ENCODE measurements at places on chromosomes 1 and 21.
A peak's percentile ranks its signal among the peaks of the same experiment; 100 is the strongest.

GRCh38 chr21:34276711-34277425 lies 86.9 kb upstream of the KCNE2 start:
- peak; percentile 77 for DNase-seq

DNA sequence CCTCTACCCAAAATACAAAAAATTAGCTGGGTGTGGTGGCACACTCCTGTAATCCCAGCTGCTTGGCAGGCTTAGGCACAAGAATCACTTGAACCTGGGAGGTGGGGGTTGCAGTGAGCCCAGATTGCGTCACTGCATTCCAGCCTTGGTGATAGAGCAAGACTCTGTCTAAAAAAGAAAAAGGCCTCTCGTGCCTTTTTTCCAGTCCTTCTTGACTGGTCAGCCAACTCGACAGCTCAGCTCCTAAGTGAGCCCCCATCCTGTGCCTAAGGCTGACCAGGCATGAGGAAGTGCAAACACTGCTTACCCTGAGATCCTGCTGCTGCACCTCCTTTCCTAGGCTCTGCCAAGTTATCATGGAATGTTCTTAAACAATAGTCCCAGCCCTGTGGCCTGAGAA lies 10.1 kb upstream of the PROK1 start:
- DNase-seq: no peak

- DNase-seq: peak; percentile 47
Measured at GRCh38 chr1:62391369-62391971, 45.4 kb upstream of the USP1 start.

GRCh38 chr1:232428786-232429530 lies 201.0 kb downstream of the SIPA1L2 start:
- no peak for DNase-seq

- DNase-seq: no peak
Measured at GRCh38 chr1:10664251-10664650, 132.2 kb downstream of the CASZ1 start.

GRCh38 chr1:41662061-41662764 lies 177.7 kb upstream of the EDN2 start:
- DNase-seq: peak; percentile 85

DNA sequence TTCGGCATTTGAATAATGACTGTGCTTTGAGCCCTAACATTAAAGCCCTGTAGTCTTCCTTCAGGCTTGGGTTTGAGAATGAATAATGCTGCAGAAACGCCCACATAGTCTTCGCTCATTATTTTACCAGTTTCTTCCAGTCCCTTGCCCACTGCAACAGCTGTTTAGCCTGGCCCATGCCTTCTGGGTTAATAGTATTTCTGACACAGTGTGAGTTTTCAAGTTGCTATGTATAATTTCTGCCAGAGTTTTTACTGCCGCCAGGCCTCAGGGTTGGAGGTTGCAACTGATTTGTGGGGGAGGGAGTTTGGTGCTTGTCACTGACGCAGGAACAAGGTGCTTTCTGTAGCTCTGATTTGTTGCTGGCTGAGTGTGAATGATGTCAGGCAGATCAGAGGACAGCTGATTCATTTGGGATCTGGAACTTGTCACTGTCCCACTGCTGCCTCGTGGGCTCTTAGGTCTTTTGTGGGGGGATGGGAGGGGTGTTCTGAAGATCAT lies 109.8 kb downstream of the MAST2 start:
- DNase-seq: no peak

GRCh38 chr21:39198800-39199199 lies 15.5 kb upstream of the PSMG1 start:
- DNase-seq: no peak

DNA sequence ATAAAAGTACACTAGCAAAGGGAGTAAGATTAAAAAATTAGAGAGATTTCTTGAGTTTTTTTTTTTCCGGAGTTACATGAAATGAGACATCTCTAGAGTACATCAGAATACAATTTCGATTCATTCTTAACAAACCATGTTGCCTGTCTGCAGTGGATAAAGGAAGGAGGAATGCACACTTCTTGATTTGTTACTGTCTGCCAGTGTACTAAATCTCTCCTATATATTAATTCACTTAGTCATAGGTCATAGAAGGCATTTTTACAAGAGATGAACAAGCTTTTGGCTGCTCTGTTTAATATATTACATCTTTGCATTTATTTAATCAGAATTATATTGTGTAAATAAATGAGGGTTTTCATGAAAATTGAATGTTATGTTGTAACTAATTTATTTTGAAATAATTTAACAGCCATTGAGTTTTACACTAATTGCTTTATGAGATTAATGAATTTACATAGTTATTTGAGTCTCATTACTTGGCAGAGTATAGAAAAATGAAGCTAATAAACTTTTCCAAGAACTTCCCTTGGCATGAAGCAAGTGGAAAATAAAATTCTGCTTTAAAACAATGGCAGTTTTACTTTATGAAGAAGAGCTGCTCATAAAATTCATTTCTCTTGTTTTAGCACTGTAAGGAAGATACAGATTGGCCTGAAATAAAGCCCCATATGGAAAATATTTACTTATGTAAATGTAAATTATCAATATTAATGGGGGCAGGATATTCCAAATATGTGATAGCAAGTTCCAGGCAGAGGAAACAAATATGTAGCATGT lies 1284.7 kb downstream of the BRINP3 start:
- no peak for DNase-seq

- no peak for DNase-seq
Measured at GRCh38 chr1:109891930-109892329, 18.7 kb upstream of the CSF1 start.

- no peak for DNase-seq
Measured at GRCh38 chr1:66266756-66267155, 267.2 kb upstream of the SGIP1 start.

DNA sequence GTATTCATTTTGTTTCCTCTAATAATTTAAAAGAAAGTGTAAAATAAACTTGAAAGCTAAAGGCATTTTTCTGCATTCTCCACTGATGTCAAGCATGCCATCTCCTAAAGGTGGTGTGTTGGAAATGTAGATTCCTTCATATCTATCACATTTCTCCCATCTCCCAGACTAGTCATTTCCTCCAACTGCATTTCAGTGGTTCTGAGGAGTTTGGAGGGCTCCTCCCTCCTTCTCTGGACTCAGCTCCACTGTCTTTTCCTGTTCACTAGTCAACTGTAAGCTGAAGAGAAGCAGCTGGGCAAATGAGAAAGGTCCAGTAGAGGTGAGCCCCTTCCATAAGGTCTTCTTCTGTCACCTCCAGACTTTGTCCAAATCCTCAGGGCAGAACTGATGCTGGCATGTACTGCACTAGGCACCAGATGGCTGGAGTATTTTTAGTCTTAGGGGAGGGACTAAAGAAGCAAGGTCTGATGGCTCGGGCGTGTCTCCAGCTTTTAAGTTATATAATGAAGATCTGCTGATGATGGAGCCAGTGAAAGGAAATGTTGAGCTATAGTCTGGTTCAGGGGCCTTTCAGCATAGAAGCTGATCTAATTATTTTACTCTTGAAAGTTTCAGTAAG lies 186.1 kb downstream of the NTNG1 start:
- DNase-seq: no peak

DNA sequence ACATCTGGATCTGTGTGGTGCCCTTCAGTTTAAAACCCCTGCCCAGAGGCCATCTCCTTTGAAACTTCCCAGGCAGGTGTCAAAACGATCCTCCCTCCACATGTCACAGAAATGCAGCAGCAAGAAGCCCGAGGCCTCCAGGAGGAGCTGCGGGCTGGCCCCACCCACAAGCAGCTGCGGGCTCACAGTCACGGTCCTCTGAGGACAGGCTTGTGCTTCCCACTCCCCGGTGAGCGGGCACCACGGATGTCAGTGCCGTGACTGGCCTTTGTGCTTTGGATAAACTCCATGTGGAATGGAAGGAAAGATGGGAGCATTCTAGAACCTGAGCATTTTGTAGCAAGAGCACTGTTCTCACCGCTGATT lies 65.8 kb downstream of the SIK1 start:
- no peak for DNase-seq

DNA sequence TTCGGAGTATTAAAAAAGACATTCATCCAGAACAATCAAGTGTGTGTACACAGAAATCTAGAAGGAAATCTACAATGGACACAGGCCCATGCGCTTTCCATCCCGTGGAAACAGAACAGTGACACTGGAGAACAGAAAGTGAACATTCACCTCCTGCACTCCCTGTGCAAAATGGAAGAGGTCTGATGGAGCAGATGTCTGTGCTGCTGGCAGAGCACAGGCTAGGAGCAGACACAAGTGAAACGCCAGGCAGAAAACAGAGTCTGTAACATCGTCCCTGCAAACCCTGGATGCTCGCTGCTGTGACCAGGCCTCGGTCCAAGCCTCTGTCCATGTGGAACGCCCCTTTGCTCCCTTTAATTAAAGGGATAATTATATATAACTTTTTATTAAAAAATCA lies 36.1 kb downstream of the SLC45A1 start:
- no peak for DNase-seq

DNA sequence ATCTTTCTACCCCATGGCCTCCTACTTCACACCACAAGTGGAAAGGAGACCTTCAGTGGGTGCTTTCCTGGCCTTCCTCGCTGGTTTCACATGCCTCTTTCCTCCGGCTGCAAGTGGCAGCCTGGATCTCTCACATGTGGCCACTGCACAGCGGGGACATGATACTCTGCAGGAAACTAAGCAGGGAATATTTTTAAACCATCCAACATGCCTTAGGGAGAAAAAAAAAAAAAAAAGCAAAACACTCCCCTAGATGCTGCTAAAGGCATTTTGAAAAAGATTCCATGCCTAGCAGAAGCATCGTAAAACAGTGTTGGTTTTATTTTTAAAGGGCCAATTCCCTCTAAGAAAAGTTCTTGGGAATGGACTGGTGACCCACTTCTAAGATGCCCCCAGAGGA lies 12.2 kb upstream of the GJA5 start:
- DNase-seq: no peak

DNA sequence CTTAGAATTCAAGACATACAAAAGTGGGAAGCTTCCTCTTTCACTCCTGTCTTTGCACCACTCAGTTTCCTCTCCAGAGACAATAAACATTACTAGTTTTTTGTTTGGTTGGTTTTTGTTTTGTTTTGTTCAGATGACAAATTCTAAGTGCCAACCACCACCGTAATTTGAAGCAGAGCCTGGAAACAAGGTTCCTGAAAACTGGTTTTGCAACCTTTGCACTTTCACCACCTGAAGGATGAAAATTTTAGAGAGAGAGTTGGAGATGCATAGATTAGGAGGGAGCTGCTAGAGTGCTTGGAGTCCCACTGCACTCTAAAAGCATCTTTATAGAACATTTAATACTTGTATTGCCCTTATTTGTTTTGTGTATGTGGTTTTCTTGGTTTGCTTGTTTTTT lies 20.2 kb upstream of the MGST3 start:
- no peak for DNase-seq

All from activated CD8-positive, alpha-beta memory T cell treated with anti-CD3 and anti-CD28 coated beads, Interleukin-2, amount 10 ng/mL, durations not matched to agents 7 days and 5 days (primary cell).